ENCODE measurements at places on chromosomes 3 and 15.

DNA sequence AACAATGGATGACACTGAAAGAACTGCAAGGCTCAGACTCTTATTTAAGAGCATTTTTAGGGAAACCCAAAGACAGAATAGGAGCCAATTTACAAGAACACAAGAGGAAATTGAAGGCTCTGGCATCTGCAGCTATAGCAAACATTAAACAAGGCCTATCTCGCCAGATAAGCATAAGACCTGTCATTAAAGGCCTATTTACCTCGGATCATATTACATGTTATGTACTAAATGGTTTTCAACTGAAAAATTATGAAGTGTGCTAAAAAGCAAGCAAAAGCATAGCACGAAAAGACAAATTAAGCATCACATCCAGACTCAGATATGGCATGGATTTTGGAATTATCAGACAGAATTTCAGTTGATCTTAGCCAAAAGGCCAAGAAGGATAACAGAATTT lies 617.1 kb downstream of the SQOR start:
- no peak for DNase-seq

DNA sequence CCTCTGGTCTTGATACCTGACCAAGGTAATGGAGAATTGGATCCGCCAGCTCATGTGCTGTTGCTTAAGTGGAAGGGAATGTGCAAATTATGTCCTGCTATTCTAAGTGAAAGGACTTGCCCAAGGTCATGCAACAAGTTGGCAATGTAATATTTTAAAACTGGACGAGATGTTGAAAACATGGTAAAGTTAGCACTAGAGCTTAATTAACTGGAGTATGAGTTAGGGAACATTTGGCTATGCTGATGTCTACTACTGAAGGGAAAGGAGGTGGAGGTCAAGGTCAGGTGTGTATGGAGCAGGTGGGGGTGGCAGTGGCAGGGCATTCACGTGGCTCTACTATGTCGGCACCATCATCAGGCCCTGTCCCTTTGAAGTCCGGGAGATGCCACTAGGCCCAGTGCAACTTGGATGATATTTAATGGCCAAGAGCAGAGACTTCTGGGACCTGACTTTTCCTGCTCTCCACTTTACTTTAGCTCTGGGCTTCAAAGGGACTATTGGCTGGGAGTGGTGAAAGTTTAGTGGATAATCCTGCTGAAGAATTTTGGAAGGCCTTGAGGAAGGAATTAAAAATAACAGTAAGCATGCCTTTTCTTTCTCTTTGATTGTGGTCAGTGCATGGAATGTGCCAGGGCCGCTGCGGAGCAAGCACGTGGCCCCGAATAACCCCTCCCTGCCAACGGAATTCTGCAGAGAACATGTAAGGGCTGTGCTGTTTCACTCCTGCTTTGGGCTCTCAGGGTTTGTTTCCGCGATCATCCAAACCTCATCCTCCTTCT lies 14.9 kb downstream of the SMAD3 start:
- DNase-seq = no peak

DNA sequence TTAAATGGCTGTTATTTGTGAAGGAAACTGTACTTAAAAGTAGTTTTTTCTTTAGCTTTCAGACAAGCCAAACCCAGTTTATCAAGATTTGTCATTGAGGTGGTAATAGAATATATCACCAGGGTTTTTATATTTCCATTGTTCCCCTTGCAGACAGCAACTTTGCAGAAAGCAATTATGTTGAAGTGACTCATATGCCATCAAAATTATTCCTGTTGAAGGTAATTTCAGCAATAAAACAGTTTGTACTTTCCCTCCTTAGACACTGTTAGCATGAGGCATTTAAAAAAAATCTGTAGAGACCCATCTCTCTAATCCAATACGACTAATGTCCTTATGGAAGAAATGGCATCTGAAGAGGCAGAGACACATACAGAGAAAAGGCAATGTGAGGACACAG lies 219.0 kb downstream of the NFKBIZ start:
- DNase-seq = no peak

GRCh38 chr15:40277471-40277870 lies 5.4 kb downstream of the ANKRD63 start:
- no peak for DNase-seq

GRCh38 chr3:62562017-62562416 lies 188.7 kb upstream of the FEZF2 start:
- DNase-seq = no peak
